SHP77 (cell line): ENCODE measurements at places on chromosomes 3 and 15.

DNA sequence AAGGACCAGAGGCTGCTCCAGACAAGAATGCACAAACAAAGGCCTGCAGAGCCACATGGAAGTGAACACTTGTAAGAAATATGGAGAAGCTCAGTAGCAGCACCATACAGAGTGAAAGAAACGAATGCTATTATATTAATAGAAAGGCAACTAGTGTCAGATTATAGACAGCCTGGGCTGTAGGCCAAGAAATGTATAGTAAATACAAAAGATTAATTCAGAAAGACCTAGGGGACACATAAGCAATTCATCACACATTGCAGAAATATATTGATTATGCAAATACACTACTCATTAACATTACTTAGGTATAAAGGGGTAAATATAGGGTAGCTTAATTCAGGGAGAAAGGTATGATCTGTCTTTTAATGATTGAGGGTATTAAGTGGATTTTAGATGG is 69.5 kb upstream of the GUCA1C start:
- no peak for DNase-seq

GRCh38 chr15:74127255-74127953 is 3.0 kb upstream of the ISLR2 start:
- peak; percentile 81 for DNase-seq

DNA sequence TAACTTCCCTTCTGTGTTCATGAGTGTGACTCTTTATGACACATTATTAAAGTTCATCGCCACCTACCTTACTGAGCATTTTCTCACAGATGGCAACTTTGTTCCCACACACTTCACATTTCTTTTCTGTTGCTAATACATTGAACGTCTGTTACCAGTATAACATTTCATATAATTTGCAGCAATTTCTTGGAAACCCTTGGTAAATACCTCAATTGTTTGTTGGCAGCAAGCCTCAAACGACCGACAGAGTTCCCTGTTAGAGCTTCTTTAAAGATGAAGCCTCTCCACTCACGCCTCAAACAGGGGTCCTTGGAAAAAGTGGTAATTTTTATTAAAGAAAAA is 3.2 kb upstream of the CHSY1 start:
- no peak for DNase-seq

DNA sequence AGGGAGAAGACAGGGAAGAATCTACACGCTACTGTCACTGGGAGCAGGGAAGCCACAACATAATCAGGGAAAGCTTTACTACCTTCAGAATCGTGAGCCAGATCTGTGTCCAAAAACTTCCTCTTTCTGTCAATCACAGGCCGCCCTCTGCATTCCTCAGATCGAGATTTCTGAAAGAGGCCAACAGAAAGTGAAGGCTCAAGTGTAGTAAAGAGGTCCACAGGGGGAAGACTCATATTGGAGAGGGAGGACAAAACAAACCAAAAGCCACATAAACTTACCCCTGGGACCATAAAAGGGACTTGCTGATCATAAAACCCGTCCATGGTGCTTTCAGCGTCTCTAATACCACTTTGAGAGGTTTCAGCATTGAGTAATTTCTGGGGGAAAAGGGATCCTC is 3.3 kb downstream of the ETV5 start:
- no peak for DNase-seq

GRCh38 chr3:117074826-117075225 is 365.2 kb downstream of the TUSC7 start:
- no peak for DNase-seq

- DNase-seq: no peak
These were observed 24.3 kb downstream of the THBS1 start for GRCh38 chr15:39605146-39605545.

DNA sequence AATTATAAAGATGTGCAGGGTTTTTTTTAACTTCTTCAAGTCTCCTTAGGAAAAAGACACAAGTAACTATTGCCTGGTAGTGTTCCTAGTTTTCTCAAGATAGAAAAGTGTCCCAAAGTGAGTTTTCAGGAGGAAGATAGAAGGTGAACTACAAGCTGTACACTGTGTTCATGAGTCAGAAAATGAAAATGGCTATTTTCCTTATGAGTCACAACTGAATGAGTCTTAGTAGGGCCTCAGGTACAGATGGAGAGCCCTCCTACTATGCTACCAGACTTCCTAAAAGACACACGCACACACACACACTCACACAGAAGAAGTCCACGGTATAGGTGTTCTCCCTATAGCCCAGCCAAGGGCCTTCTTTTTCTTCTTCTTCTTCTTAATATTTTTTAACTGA is 3.1 kb downstream of the MYO1E start:
- DNase-seq: no peak

DNA sequence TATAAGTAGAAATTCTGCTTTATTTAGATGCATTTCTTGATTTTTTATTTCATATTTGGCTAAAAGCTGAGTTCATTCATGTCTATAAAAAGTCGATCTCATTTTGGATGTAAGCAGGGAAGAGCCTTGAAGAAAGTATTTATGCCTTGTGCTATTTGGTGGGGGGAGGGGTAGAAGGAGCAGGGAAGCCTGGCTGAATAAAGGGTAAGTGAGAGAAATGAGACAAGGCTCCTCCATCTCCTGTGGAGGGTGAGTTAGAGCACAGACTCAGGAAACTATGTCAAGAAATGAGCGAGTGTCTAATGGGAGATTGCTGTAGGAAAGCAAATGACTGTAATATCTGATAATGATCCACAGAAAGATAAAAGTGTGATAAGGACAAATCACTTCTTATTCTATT is 121.8 kb upstream of the ATP11B start:
- DNase-seq: no peak

GRCh38 chr3:160260587-160261270 is 35.5 kb downstream of the C3orf80 start:
- no peak for DNase-seq

GRCh38 chr3:127275287-127275781 is 12.5 kb downstream of the PRR20G start:
- DNase-seq: no peak

GRCh38 chr15:94793641-94794040 is 562.3 kb downstream of the MCTP2 start:
- peak; percentile 58 for DNase-seq
